ENCODE measurements at places on chromosomes 7 and 10.

GRCh38 chr7:17786314-17786852, 153.9 kb downstream of the SNX13 start:
- DNase-seq: no peak

DNA sequence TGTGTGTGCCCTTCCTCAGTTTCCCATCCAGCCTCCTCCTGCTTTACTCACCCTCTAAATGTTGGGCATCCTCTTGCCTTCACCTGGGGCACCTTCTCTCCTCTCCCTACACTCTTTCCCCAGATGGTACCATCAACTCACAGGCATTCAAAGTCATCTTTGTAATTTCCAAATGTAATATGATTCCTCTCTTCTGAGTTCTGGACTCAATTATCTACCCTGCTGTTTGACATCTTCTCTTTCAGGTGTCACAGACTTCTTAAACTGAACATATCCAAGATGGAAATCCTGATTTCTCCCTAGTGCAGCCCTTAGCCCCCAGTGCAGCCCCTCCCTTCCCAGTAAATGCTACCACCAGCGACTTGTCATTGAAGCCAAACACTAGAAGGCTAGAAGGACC, 422.8 kb downstream of the KCNMA1 start:
- no peak for DNase-seq

GRCh38 chr10:25639646-25640045, 294.4 kb upstream of the MYO3A start:
- no peak for DNase-seq

DNA sequence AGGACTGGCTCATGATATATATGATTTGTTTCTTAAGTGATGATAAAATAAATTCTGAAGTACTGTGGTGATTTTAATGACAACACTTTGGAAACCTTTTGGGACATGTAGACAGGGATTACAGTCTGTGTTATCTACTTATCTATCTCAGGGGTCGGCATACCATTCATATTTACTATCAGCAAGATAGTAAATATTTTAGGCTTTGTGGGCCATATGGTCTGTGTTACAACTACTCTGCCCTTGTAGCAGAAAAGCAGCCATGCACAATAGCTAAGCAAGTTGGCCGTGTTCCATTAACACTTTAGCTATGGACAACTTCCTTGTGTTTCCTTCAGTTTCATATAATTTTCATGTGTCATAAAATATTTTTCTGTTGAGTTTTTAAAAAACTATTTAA, 97.8 kb upstream of the PRPS1L1 start:
- DNase-seq: no peak

All from frontal cortex (tissue), 4 donors.